B cell (primary cell): ENCODE measurements at places on chromosomes 4 and X.

DNA sequence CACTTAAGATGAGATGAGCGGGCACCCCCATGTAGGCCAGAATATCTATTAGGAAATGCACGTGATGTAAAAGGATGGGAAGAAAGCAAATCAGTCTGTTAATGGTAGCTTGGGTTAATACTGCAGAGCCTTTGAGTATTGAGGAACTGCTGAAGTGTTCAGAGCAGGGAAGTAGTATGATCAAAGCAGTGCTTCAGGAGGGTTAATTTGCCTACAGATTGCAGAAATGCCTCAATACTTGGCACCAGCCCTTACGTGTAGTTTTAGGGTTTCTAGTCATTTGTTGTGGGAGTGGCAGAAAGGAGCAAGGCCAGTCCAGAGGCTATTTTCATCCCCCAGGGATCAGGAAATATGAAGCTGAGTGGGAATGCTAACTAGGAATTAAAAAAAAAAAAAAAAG lies 19.7 kb downstream of the ZFX start:
- peak; percentile 53 for DNase-seq

GRCh38 chr4:3228881-3229280 lies 20.1 kb upstream of the MSANTD1 start:
- DNase-seq = no peak

- DNase-seq = no peak
These were observed 75.8 kb upstream of the NHS start for GRCh38 chrX:17299206-17299605.

DNA sequence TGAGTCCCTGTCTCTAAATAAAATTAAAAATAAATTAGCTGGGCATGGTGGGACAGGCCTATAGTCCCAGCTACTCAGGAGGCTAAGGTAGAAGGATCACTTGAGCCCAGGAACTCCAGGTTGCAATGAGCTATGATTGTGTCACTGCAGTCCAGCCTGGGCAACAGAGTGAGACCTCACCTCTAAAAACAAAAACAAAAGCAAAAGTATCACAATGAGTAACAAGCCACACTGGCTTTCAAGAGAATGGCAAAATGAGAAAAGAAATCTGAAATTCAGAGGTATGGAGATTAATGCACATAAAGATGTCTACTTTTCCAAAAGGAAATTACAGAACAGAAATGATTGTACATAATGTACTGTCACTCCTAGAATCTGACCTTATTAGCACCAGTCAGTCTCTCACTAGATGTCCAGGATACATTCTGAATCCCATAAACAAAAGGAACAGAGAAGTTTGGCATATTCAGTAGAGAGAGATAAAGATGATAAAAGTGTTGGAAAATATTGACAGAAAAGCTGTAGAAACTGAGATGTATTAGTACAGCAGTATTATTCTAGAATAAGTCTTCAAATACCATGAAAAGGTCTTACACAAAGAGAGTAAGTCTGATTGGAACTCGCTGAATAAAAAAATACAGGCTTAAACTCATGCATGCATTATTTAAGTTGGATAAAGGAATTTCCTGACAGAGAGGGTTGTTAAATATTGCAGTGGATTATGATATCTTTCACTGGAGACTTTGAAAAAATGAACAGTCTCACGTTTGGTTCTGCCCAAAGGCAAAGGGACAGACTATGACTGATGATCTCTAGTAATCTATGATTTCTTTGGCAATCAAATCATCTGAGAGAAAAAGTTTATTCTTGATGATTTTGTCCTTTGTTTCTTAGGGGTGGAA lies 102.5 kb downstream of the SH3RF1 start:
- no peak for DNase-seq

DNA sequence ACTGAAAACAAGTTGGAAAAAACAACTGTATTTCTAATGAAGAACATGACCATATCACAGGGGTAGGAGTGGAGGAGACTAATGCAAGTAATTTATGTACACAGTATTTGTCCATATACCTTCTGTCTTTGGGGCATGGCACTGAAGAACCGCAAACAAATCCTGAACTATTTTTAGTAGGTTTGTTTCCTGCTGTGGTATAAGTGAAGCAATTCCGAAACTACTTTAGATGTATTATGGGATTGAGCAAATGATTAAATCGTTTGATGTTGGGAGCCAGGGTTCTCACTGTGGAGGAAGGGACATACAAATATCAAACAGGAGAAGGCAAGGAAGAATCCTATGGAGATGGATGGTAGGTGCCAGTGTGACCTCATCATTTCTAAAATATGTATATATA lies 18.9 kb upstream of the SH3KBP1 start:
- DNase-seq = no peak

DNA sequence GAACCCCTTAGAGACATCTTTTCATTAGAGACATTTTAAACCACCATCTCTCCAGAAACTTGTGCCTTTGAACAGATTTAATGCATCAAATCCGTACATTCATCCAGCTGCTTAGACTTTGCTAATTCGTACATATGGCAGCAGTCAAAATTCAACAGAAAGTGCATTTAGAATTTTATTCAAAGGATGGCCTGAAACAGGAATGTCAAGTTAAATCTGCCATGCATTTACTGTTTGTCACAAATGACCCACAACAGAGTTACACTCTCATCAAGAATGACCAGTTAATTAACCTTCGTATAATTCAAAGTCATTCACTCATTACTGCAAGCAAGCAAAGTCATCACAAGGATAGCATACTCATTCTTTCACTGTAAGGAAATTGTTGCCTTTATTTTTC lies 284.3 kb downstream of the SLC7A11 start:
- DNase-seq = no peak

- no peak for DNase-seq
These were observed 49.2 kb upstream of the FAM9C start for GRCh38 chrX:13093529-13094140.

DNA sequence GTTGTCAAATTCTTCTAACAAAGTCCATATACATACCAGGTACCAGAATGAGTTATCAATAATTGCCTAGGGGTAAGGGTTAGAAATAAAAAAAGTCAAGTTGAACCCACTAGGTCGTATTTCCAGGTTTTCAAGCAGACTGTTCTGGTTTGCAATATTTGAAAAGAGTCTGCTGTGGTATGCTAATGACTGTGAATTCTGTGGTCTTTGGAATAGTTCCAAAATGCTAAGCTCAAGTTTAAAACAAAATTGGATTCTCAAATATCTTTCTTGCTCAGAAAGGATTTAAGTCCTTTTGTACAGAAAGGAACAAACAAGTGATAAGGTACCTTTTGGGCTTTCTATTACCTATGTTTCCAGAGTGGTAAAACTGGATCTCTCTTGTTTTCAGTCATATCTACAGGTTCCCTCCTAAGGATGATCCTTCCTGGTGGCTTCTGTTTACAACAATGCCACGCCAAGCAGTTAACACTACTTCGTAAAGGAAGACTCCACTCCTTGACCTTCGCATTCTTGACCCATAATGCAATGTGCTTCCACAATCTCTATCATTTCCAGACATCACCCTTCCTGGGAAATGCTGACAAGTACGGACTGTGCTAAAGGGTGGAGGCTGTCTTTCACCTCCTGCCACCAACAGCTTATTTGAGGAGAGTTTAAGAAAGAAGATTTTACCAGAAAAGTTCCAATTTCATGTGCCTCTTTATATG lies 531.7 kb upstream of the FTHL17 start:
- no peak for DNase-seq

GRCh38 chrX:151825925-151826485 lies 86.7 kb upstream of the MAGEA4 start:
- DNase-seq = no peak

DNA sequence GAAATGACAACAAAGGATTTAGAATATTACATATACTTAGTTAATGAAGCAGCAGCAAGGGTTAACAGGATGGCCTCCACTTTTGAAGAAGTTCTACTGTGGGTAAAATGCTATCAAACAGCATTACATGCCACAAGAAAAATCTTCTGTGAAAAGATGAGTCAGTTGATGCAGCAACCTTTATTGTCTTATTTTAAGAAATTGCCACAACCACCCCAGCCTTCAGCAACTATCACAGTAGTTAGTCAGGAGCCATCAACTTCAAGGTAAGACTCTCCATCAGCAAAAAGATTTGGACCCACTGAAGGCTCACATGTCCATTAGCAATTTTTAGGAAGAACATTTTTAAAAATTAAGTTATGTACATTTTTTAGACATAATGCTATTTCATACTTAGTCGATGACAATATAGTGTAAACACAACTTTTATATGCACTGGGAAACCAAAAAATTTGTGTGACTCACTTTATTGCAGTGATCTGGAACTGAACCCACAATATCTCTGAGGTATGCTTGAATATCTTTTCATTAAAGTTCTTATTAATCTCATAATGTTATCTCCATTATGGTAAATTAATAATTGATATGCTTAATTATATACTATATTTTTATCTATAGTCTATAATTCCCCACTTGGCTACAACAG lies 81.2 kb downstream of the SPCS3 start:
- DNase-seq = no peak

GRCh38 chr4:2843941-2844584 lies 419 bp downstream of the ADD1 start:
- peak; percentile 59 for DNase-seq

DNA sequence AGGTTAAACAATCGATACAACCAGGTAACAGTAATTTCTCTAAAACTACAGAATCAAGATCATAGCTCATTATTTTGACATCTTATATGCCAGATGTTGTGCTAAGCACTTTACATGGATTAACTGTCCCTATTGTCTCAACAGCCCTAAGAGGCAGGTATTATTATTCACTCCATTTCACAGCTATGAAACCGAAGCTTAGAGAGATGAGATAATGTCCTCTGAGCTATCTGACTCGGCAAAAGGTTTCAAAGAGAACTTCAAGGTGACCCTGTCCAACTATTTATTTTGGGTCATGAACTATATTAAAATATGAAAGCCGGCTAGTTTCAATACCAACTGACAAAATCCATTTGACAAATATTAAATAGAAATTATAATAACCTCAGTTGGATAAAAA lies 10.3 kb downstream of the SLC25A5 start:
- DNase-seq = no peak

DNA sequence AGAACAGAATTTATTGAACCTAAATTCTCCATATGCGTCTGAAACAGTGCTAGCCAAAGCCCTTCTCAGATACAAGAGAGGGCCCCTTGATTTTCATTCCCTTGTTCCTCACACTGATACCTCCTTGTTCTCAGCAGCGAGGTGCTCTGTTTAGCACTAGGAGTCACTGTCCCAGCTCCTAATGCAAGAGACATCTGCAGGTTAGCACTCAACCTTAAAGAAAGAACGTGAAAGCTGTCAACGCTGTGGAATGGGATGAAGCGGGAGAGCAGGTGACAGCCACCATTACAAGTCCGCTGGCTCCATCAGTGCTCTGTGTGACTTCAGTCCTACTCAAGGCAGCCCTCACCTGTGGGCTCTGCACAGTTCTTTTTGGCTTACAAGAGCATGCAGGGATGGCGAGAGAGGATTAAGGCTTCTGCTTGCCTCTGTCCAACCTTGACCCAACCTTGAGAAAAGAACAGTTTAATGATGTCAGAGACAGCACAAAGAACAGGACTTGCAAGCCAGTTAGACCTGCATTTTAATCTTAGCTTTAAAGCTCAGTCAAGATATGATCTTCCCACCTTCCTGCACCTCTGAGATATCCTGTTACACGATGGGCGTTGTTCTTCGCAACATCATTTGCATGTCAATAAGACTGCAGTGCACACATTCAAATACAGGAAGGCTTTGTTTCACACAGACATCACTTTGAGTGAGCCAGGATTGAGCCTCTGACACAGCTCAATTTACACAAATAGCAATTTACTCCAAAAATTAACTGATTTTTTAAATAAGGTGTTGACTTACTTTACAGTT lies 95.1 kb downstream of the ARSF start:
- DNase-seq = no peak

GRCh38 chr4:124065422-124065821 lies 647.1 kb downstream of the ANKRD50 start:
- DNase-seq = no peak

GRCh38 chr4:86543560-86544309 lies 50.4 kb upstream of the PTPN13 start:
- DNase-seq = no peak

DNA sequence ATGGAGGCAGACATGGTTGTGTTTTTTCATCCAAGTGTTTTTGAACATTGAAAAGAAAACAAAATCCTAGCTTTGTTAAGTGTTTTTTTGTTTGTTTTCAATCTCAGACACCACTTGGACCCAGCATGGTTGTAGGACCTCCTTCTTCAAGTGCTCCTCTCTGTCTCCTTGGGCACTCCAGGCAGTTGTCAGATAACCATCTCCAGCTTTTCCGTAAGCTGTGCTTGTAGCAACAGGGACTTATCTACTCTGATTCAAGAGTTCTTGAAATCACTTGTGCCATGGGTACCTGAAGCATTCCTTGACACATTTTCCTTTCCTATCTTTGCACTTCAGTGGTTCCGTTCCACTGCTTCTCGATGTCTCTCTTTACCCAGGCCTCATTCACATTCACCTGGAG lies 334.9 kb upstream of the DDX53 start:
- no peak for DNase-seq

DNA sequence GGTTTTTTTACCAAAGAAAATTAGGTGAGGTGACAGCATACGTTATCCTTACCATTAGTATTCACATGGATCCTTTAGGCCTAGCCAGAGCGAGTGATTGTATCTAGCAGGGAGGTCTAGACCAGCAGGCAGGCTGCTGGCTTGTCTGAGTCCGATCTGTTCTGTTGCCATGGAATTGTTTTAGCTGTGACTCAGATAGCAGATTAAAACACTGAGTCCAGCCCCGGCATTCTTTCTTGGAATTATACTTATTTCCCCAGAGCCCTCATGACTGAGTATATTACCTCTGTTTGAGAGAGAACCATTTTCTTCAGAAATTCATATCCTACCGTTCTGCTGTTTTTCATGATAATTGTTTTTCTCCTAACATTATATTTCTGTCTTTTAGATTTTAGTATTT lies 37.4 kb downstream of the OCRL start:
- no peak for DNase-seq
